Activated CD4-positive, alpha-beta memory T cell treated with anti-CD3 and anti-CD28 coated beads, Interleukin-2, amount 10 ng/mL, durations not matched to agents 7 days and 5 days (primary cell): ENCODE measurements at places on chromosomes 2 and 18. TPM values are rescaled to one million over a fixed set of nuclear protein-coding genes. Genes with fewer than 3 reads are reported as not detected.

The SCG2 gene
- not detected for total RNA-seq

DNA sequence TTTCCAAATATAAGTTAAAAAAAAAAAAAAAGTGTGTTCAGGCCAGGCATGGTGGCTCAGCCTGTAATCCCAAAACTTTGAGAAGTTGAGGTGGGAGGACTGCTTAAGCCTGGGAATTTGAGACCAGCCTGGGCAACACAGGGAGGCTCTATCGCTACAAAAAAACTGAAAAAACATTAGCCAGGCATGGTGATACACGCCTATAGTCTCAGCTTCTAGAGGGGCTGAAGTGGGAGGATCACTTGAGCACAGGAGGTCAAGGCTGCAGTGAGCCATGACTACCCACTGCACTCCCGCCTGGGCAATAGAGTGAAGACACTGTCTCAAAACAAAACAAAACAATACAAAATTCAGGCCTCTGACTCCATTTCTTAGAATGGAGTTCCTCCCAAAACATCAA lies 9.2 kb downstream of the USP37 start:
- DNase-seq: no peak

- no peak for DNase-seq
Measured at GRCh38 chr18:1965016-1965415, 606.3 kb downstream of the METTL4 start.

- DNase-seq: no peak
Measured at GRCh38 chr2:178426388-178426787, 24.6 kb downstream of the PRKRA start.

DNA sequence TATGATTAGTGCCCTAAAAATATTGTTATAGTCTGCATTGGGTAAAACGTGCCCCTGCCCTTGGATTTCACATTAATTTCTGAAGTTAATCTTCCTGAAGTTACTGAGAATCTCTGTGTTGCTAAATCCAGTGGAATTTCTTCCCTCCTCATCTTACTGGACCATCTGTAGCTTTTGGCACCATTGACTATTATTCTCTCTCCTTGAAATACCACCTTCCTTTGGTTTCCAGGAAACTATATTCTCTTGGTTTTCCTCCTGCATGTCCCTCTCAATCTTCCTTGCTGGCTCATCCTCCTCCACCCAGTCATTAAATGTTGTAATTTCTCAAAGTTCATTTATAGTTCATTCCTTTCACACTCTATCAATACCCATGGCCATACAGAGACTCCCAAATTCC lies 110.6 kb upstream of the SLC35G4 start:
- DNase-seq: no peak

The TTR gene
- total RNA-seq: not detected

The KYNU gene
- not detected for total RNA-seq

The TCF23 gene
- total RNA-seq: not detected

- no peak for DNase-seq
Measured at GRCh38 chr2:45532181-45532580, 78.9 kb downstream of the SRBD1 start.
